ENCODE measurements at places on chromosomes 11 and 22.

DNA sequence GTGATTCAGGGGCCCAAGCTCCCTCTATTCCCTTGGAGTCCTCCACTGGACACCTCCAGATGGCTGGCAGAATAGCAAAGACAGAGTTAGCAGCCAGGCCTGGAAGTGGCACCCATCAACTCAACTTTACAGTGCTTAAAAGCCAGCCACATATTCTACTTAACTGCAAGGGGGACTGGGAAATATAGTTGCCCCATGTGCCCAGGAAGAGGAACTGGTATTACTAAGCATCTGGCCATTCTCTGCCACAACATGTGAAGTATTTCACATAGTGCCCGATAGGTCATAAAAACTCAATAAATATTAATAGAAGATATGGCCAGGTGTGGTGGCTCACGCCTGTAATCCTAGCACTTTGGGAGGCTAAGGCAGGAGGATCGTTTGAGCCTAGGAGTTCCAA, 5.5 kb upstream of the IL10RA start:
- DNase-seq, result no peak

- no peak for DNase-seq
These were observed 42.1 kb downstream of the PRDM10 start for GRCh38 chr11:129960216-129961214.

GRCh38 chr11:75077316-75077715, 19.4 kb downstream of the OR2AT4 start:
- no peak for DNase-seq

DNA sequence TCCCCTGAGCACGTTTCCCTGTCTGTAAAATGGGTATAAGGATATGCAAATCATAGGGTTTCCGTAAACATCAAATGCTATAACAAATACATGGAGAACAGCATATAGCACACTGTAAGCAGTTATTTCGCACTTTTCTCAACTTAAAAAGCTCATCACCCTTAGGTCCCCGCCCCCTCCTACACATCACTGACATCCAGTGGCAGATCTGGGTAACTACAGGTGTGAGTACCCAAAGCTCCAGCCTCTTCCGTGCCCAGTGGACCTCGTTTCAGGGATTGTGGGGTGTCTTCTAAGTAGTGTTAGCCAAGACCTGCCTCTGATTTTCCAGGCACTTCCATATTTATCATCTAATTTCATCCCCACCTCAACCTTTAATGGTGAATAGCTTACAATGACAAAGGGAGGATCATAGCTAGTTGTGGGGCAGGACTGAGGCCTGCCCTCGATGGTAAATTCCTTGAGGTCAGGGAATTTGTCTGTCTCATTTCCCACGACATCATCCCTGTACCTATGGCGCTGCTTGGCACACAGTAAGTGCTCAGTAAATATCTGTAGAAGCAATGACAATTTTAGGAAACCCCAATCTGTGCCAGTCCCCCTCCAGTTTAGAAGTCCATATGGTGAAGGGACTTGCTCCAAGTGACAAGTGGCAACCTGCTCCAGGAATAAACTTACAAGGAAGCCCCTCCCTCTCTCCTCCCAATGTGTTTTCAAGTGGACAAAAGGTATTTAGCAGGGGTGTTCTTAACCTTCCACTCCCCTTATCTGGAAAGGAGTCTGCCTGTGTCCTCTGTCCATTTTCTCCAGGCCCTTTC, 340.5 kb downstream of the TENM4 start:
- peak; percentile 59 for DNase-seq

DNA sequence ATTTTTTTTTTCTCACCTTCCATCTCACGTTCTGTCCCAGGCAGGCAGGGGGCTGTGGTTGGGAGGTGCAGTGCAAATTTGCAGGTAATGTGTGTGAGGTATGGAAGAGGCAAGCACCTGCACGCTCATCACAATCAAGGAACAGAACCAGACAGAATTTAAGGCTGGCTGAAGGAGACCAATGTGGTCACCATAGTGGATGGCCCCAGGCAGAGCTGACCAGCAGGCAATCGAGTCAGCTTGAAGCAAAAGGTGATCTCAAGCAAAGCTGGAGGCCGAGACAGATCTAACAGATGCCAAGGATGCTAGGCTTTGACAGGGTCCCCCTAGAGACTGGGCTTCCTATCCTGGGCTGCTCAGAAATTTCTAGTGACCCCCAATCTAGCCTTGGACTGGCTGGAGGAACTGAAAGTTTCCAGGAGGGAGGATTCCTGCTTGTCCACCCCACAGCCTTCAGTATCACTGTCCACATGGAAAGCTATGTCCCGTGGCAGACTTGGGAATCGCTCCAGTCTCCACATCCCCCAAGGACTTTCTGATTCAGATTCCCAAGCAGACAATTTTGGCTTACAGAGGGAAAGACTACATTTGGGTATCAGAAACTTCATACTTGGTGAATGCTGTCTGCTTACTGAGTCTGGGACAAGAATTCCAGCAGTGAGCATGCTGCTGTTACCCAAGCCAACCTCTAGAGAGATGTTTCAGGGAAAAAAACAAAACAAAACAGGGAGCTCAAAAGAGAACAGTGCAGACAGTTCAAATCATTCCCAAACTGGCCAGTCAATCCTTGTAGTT, 9.0 kb upstream of the MICAL3 start:
- peak; percentile 70 for DNase-seq

GRCh38 chr22:20013382-20013871, 3.2 kb downstream of the ARVCF start:
- DNase-seq, result peak; percentile 59

GRCh38 chr11:77308838-77309237, 7.4 kb upstream of the GDPD4 start:
- no peak for DNase-seq

GRCh38 chr22:38707346-38707745, 1.6 kb downstream of the GTPBP1 start:
- peak; percentile 18 for DNase-seq

Measured in trophoblast cell (in vitro differentiated cells and primary cell).